Kasumi-1 (cell line): ENCODE measurements at places on chromosomes 13 and 19.
A peak's percentile ranks its signal among the peaks of the same experiment; 100 is the strongest.

DNA sequence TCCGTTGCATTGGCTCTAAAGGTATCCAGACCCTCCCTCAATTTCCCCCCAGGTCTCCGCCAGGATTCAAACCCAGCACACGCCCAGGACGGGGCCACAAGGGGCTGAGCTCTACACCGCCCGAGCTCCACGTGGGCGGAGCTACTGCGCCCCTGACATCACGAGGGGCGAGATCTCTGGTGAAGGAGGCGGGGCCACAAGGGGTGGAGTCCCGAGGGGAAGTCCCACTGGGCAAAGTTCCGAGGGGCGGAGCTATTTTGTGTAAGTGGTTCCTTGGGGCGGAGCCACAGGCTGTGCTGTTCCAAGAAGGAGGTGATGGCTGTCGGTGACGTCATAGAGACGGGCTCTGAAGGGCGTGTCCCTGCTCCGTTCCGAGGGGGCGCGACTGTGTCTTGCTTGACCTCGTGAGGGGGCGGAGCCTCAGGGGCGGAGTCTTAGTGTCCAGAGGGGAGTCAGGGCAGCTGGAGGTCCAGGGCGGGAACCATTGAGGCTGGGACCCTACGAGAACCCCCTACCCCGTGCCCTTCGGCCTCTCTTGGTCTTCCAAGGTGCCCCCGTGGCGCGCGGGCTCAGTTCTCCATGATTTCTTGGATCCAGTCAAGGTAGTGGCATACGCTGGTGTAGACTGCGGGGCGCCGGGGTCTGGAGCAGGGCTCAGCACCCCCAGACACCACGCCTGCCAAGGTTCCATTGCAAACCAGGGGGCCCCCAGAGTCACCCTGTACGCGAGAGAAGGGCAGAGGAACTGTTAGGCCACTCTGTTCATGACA lies 1.3 kb upstream of the KLK8 start:
- DNase-seq, result no peak

- no peak for DNase-seq
Measured at GRCh38 chr19:5990289-5990797, 12.4 kb upstream of the RANBP3 start.

- no peak for DNase-seq
Measured at GRCh38 chr19:32233091-32233490, 112.3 kb upstream of the ZNF507 start.

DNA sequence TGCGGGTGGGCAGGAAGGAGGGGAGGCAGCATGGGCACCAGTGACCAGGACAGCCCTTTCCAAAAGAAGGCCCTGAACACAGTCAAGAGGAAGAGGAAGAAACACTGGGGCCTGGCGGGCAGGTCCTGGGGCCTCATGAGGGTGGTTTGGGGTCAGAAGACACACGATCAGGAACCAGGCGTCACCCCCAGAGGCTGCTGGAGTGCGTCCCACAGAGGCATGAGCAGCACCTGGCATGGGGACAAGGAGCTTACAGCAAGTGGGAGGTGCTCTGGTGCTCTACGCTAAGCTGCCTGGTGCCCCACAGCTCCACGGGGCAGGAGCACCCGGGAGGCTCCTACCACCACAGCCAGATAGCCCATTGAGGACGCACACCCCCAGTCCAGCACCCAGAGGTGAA lies 20.0 kb downstream of the ELL start:
- peak; percentile 57 for DNase-seq

DNA sequence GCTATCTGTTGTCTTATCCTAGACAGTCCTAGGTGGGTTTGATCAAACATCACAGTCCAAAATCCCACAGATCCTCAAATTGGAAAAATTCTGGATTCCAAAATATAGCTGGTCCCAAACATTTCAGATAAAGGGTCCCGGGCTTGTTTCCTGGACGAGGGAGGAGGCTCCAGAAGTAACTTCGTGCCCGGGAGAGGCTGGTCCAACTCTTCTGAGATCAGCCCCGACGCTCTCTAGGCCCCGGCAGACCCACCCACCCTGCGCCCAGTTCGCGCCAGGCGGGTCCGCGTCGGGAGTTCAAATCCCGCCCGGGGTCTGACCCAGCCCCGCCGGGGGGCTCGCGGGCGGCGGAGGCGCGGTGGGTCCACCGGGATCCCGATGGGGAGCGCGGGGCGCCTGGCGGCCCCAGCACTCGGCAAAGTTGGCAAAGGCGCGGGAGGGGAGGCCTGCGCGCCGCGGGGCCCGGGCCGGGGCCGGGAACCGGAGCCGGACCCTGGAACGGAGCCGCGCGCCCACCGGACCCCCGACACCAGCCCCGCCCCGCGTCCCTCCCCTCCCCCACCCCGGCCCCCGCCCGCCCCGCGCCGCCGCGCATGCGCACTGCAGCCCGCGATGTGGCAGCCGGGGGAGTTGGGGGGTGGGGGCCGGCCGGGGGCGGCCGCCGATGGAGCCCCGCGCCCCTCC lies 513 bp downstream of the MIER2 start:
- DNase-seq, result no peak

GRCh38 chr13:95784161-95784899 lies 107.4 kb downstream of the DNAJC3 start:
- no peak for DNase-seq

DNA sequence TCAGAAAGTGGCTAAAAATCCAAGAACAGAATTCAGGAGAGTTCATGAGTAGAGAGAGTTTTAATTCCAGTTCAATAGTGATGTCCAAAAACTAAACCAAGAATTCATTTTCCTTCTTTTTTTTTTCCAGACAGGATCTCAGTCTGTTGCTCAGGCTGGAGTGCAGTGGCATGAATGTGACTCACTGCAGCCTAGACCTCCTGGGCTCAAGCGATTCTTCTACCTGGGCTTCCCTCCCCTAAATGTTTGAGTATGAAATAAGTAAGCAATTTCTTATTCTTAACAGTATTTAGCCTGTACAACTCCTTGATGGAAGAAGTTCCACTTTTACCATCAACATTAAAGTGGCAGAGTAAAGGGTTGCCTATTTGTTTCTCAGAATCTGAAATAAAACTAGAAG lies 3.8 kb downstream of the COMMD6 start:
- DNase-seq, result no peak

DNA sequence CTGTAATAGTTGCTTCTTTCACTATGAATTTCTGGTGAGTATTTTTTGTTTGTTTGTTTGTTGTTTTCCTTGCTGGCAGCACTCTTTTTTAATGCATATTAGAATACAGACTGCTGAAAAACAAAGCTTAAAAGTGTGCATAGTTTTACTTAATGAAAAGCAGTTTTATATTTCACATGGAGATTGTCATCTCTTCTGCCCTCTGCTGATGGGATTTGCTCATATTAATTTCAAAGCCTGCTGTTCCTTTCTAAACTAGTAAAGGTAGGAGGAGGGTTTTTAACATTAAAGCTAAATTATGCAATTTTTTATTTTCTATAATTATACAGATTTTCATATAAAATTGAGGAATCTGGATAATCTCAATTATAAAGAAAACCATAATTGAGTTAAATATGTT lies 692.6 kb upstream of the SLITRK1 start:
- DNase-seq, result peak; percentile 31

DNA sequence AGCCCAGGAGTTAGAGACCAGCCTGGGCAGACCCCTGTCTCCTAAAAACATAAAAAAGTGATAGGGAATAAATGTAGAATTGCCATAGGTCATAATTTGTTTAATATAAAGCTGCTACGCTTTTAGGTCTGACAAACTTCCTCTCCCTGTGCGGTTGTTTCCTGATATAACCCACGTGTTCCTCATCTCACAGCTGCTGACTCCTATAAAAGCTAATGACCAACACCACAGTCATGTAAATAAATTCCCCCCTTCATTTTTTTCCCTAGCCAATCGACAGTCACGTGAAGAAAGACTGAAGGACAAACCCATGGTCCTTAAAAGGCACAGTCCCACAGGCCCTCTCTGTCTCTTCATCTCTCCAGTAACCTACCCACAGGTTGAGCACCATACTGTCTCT lies 27.5 kb downstream of the ZNF266 start:
- no peak for DNase-seq

DNA sequence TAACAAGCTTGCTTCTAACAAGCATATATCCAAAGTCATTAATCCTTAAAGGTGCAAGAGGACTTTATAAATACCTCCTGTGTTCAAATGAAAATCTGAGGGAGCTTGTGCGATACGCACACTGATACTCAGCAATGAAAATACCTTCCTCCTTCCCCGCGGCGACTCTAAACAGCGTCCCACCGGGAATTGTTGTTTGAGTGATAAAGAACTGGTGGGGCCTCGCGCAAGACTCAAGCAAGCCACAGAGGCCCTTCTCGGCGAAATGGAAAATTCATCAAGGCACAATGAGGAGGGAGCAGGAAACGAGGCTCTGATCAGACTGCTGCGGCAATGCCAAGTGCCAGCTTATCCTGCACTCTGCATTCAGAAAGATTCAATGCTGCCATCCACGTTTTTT lies 126.7 kb downstream of the ABCC4 start:
- DNase-seq, result no peak

- DNase-seq, result no peak
Measured at GRCh38 chr13:41533266-41534052, 76.1 kb downstream of the RGCC start.

DNA sequence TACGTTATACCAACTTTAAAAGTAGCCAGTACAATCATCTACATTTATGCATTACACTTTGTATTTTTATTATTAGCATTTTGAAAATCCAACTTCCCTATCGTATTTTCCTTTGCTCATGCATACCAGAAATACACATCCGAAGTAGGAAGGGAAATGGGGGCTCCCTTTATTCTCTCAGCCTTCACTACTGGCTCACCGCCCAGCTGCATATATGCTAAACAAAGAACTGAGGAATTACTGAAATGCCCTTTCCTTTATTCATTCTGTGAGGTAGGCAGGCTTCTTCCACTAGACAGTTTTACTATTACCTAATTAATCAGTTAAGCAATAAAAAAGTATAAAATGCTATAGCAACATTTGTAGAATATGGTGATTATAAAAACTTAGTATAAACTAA lies 291.6 kb downstream of the KLF12 start:
- no peak for DNase-seq

DNA sequence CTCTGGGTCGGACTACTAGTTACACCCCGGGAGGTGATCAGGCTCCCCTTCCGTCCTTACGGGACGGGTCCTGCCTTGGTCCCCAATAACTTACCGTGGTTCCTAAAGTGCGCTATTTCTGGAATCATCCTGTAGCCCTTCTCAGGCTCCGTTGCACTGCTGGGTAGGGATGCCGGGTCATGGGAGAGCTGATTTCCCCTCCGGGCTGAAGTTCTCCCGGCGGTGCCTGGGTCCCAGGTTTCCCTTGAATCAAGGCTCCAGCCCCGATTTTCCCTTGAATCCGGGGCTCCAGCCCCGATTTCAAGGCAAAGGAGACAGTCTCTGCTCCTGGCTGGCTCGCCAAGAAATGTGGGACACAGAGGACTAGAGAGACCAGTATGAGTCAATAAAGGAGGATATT lies 43.4 kb downstream of the ZNF493 start:
- DNase-seq, result no peak

DNA sequence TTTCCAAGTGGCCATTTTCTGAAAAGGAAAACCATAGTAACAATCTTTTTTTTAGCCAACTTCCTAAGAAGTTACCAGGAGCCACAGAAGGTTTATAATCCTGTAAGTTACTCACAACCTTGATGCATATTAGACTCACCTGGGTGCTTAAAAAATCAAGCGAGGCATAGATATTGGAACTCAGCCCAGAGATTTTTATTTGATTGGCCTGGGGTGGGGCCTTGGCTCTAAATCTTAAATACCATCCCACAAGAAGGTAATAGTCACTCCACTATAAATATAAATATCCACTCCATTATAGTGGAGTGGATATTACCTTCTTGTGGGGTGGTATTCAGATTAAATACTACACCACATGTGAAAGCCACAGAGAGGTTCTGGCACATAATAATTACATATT lies 429.6 kb downstream of the RFC3 start:
- DNase-seq, result no peak

DNA sequence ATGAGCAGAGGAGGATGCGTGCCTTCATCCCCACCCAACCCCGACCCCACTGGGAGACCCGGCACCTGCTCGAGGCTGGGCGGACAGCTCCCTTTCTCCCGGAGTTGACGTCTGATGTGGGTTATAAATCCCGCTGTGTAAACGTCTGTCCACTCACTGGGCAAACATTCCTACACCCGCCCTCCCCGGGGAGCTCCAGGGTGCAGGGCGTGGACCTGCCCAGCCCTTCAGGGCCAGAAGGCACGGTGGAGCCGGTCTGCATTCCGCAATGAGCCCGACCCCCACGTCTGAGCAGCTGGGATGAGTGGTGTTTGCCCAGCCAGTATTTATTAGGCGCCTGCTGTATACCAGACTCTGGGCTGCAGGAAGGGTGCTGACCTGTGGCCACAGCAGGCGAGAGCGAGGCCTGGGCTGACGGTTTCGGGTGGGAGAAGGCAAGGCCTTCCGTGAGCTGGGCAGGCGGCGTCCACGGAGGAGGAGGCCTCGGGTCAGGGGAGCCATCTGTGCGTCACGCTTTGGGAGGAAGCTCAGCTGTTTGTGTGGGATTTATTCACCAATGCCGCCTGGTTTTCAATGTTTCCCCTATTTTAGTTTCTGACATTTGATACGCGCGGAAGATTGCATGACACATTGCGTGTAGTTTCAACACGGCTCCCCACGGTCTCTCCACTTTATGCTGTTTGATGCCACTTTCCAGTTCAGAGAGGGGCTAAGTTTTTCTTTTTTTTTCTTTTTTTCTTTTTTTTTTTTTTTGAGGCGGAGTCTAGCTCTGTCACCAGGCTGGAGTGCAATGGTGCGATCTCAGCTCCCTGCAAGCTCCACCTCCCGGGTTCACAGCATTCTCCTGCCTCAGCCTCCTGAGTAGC lies 2.0 kb downstream of the MISP start:
- DNase-seq, result no peak

- no peak for DNase-seq
Measured at GRCh38 chr13:91988331-91988730, 589.9 kb downstream of the GPC5 start.

GRCh38 chr13:36354842-36355623 lies 8.8 kb upstream of the SPART start:
- DNase-seq, result no peak

DNA sequence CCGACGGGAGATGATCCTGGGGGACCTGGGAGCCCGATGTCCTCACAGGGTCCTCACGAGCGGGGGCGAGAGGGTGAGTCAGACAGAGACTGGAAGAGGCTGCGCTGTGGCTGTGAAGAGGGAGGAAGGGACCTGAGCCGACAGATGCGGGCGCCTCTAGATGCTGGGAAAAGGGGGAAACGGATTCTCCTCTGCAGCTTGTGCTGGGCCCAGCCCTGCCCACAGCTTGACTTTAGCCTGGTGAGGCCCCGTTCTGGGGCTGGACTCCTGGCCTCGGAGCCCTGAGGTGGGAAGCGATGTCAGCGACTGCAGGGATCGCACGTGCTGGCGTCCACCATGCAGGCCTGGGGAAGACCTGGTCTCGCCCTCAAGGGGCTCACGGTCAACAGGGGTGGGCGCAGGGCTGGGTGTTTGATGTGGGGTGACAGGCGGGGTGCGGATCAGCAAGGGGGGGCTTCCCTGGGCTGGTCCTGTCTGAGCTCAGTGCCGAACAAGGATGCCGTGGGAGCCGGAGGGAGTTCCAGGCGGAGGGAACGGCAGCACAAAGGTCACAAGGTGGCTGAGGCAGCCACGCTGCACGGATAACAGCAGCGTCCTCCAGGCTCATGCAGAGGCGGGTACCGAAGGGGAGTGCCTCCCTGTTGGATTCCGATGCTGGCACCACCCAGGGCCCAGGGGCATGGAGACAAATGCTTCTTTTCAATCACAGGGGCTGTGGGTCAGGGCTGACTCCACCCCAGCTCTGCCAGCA lies 31.8 kb downstream of the PIP5K1C start:
- DNase-seq, result no peak
